ELR (cell line): ENCODE measurements at places on chromosomes 2 and 18.

- peak; percentile 92 for DNase-seq
Observed at GRCh38 chr2:219402665-219403515, 15.2 kb upstream of the DNPEP start.

- no peak for DNase-seq
Observed at GRCh38 chr2:1607236-1607920, 136.9 kb downstream of the PXDN start.

DNA sequence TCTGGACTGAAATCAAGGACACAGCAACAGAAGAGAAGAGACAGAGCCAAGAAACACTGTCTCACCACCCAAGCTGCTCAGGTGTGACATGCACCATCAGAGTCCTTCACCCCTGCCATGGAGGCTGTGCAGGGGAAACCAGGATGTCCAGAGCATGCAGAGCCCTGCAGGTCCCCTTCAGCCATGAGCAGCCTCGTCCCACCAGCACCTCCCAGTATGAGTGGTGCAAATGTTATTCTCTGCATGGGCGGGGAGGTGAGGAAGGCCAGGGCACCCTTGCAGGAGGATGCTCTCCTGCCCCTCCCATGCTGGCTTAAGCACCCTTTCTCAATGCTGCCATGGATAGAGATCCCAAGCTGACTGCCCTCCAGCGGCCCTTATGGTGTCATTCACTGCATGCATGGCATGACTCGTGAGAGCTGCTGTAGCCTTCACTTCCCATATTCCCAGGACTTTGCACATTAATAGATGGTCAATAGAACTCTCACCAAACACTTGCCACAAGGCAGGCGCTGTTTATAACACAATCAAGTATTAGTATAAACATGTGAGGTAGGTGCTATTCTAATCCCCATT, 171.0 kb downstream of the ANAPC1 start:
- DNase-seq: peak; percentile 16

GRCh38 chr2:113846429-113846828, 43.5 kb upstream of the ACTR3 start:
- DNase-seq: no peak

DNA sequence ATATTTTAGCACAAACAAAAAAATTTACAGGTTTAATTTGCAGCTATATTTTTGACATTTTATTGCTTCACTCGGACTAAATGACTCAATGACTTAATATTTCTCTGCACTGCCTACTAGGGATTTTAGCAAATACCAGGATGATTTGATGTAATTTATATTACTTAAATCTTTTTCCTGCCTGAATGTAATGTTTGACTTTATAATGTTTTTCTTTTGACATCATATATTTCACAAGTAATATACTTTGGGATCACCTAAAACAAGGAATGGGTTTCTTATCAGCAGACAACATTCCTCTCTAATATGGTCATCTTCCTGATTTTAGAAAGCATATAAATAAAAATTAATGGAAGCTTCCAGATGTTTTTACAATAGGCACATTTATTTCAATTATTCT, 253.2 kb upstream of the EPC2 start:
- peak; percentile 25 for DNase-seq

DNA sequence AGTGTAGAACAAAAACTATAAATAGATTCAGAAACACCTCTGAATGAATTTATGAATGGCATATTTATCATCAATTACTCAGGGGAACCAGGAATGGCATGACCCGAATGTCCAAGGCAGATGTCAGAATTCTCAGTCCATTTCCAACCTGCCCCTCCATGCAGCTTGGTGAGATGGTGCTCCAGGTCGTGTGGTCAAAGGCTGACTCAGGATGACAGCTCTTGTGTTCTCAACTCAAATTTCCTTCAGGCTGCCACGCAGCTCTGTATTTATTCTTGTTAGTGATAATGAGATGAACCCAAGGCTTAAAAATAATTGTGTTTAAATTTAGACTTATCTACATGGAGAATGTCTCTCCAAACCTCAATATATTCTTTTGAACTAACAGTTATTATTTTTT, 146.9 kb downstream of the METTL4 start:
- peak; percentile 48 for DNase-seq

DNA sequence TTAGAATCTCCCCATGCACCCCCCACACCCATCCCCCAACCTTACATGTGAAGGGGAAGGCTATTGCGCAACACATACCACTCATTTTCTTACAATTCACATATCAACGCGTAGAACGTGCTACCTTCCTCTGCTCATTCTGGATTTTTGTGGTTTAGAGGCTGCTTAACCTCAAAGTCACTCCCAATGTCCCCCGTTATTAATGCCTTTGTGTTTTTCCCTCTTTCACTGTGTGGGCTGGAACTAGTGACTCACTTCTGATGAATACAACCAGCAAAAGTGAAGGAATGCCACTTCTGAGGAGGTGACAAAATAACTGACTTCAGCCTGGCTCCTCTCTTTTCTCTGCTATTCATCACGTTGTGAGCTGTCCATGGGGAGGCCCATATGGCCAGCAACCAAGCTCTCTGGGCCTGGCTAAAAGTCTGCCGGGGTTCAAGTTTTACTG, 342.5 kb upstream of the NXPH2 start:
- peak; percentile 48 for DNase-seq

DNA sequence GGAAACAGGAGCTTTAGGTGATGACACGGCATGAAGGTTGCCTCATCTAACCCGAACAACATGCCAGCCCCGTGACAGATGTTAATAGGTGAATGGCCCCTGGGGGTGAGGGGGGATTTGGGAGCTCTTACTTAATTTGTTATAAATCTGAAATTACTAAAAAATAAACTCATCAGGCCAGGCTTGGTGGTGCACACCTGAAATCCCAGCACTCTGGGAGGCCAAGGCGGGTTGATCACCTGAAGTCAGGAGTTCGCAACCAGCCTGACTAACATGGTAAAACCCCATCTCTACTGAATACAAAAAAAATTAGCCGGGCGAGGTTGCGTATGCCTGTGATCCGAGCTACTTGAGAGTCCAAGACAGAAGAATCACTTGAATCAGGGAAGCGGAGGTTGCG, 6.1 kb downstream of the STK25 start:
- no peak for DNase-seq

DNA sequence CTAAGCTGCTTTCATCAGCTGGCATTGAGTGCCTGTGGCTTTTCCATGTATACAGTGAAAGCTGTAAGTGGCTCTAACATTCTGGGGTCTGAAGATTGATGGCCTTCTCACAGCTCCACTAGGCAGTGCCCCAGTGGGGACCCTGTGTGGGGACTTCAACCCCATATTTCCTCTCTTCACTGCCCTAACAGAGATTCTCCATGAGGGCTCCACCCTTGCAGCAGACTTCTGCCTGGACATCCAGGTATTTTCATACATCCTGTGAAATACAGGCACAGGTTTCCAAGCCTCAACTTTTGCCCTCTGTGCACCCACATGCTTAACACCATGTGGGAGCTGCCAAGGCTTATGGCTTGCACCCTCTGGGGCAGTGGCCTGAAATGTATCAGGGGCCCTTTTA, 188.2 kb upstream of the SYT4 start:
- no peak for DNase-seq
